ENCODE measurements at places on chromosomes 11 and 22.

DNA sequence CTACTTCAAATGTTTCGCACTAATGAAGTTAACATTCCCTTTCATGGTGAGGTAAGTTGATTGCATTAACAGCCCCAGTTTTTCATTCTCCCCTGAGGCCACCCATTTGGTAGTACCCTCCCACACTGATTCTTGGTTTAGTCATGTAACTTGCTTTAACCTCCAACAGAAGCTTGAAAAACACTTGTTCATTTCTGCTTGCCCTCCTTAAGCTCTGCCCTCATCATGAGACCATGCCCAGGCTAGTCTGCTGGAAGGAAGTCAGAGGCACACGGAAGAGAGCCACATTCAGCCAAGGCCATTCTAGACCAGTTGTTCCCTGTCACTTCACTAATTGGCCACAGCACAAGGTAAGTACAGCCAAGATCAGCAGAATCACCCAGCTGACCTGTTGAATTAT lies 50.7 kb upstream of the CD44 start:
- DNase-seq, result no peak

DNA sequence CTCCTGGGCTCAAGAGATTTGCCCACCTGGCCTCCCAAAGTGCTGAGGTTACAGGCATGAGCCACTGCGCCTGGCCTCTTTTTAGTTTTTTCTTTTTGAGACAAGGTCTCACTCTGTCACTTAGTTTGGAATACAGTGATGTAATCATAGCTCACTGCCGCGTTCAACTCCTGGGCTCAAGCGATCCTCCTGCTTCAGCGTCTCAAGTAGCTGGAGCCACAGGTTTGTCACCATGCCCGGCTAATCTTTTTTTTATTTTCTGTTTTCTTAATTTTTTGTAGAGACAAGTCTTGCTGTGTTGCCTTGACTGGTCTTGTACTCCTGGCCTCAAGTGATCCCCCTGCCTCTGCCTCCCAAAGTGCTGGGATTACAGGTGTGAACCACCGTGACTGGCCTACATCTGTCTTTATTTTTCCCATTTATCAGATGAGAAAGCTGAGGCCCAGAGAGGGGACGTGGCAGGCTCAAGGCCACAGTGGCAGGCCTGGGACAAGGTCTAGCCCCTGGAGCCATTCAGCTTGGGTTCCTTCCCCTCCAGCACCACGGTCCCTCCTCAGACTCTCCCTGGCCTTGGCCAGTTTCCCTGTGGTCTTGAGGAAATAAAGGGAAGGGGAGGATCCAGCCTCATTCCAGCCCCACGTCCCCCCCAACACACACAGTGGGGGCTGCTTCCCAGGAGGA lies 2.8 kb upstream of the KDELR3 start:
- DNase-seq, result no peak

GRCh38 chr11:70521475-70522308 lies 123.4 kb downstream of the CTTN start:
- no peak for DNase-seq

DNA sequence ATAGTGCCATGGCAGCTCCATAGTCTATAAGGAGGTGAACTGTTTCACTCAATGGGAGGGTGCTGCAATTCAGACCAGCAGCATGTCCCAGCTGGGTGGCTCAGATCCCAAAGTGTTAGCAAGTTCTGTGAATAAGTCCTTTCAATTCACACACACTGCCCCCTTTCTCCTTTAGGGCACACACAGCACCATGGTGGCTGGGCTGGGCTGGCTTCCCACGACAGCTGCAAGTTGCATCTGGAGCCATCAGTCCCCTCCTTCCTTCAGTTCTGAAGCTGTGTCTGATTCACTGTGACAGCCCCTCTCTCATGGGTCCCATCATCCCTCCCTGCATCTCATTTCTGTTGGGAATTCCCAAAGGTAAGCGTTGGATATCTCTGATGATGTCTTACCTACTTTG lies 324.1 kb upstream of the NCAM1 start:
- no peak for DNase-seq

- DNase-seq, result no peak
These were observed 10.6 kb downstream of the ART1 start for GRCh38 chr11:3655547-3655946.

GRCh38 chr11:131618201-131618600 lies 247.8 kb downstream of the NTM start:
- DNase-seq, result no peak
